ENCODE measurements at places on chromosomes 16 and 17. TPM values are rescaled to one million over a fixed set of nuclear protein-coding genes. Genes with fewer than 3 reads are reported as not detected.

The ENPP7 gene
- not detected for total RNA-seq

The FOXN1 gene
- not detected for total RNA-seq

The RAC3 gene
- 7.6 TPM for total RNA-seq

The KRTAP9-6 gene
- not detected for total RNA-seq

The SCRN2 gene
- total RNA-seq = 51.9 TPM

The TP53TG3E gene
- total RNA-seq = not detected

The ZNF200 gene
- total RNA-seq = 9.6 TPM

The FA2H gene
- total RNA-seq = not detected

The CCL8 gene
- 1.2 TPM for total RNA-seq

The TCF25 gene
- 233 TPM for total RNA-seq

The ICAM2 gene
- total RNA-seq = 1.2 TPM
